ENCODE measurements at places on chromosomes 7 and 10. TPM values are rescaled to one million over a fixed set of nuclear protein-coding genes. Genes with fewer than 3 reads are reported as not detected.

- peaks cover 10% of the 10 kb centered on the region for H3K27me3 ChIP-seq
- peaks cover 11% of the 10 kb centered on the region for H3K4me1 ChIP-seq
- H3K36me3 ChIP-seq = no peaks in the 10 kb centered on the region
These were observed 141.4 kb upstream of the BET1 start for GRCh38 chr7:94145602-94146001.

OR2A1 gene
- total RNA-seq = not detected

DNA sequence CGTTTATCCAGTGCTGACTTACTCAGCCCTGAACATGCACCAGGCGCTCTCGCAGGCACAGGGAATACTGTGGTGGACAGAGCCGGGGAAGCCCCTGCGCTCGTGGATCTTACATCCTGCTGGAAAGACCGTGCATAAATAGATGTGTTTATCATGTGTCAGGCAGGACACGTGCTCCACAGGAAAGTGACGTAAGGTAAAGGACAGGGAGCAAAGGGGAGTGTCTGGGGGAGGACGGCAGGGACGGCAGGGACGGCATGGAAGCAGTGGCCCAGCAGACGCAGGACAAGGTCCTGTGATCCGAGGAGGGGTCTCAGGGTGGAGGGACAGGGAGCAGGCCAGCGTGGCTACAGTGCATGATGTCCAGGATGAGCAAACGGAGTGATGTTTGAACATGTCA lies 410.5 kb downstream of the PAXIP1 start:
- DNase-seq = no peak
- H3K27me3 ChIP-seq = peaks cover 31% of the 10 kb centered on the region
- H3K27ac ChIP-seq = no peak overlapping the region
- no peak overlapping the region for H3K4me3 ChIP-seq
- no peaks in the 10 kb centered on the region for H3K4me1 ChIP-seq
- peaks cover 89% of the 10 kb centered on the region for H3K36me3 ChIP-seq

COL28A1 gene
- 0.81 TPM for total RNA-seq

DNA sequence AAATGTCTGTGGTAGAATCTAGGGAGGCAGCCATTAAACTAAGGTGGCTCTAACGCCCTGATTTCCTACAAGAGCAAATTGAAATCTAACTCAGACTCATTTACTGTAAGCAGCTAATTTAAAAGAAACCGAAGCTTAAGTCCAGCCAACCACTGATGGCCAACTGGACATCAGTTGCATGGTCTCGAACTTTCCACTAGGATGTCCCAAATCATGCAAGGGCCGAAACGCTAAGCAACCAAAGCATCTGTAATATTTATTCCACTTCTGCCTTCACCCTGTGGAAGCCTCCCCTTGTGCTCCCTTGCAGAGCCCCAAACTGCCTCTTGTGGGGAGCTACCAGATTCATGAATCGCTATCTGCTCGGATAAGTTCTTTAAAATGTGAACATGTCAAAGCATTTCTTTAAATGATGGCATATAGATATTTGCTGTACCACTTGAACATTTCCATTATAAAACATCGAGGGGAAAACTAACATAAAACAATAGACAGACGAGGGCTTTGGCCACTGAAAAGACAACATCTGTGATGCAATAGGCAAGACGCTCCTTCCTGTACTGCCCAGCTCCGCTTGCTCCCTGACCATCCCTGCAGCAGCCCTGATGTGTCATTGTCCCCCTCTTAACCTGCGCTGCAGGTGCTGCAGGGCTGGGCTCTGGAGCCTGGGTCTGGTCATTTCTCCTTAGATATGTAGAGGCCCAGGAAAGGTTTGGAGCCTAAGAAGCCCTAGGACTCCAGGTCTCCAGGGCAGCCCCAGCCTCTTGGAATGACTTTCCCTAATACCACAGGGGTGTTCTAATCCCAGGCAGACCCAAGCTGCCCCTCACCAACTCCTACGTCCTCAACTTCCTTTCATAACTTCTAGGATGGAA lies 2.9 kb upstream of the RBP3 start:
- no peak for DNase-seq
- H3K36me3 ChIP-seq = no peaks in the 10 kb centered on the region
- peaks cover 25% of the 10 kb centered on the region for H3K4me1 ChIP-seq
- H3K4me3 ChIP-seq = no peak overlapping the region
- no peaks in the 10 kb centered on the region for H3K27me3 ChIP-seq

GRCh38 chr10:77619964-77620703 lies 17.5 kb downstream of the KCNMA1 start:
- no peak for DNase-seq
- H3K4me3 ChIP-seq = no peak overlapping the region
- H3K4me1 ChIP-seq = no peaks in the 10 kb centered on the region
- no peak overlapping the region for H3K27ac ChIP-seq
- no peaks in the 10 kb centered on the region for H3K36me3 ChIP-seq

UCN3 gene
- total RNA-seq = not detected

GRCh38 chr10:103513380-103514060 lies 20.0 kb downstream of the NEURL1 start:
- H3K4me3 ChIP-seq = no peak overlapping the region
- H3K27ac ChIP-seq = no peak overlapping the region
- no peaks in the 10 kb centered on the region for H3K36me3 ChIP-seq
- DNase-seq = no peak

- H3K36me3 ChIP-seq = no peaks in the 10 kb centered on the region
- H3K27ac ChIP-seq = no peak overlapping the region
- H3K27me3 ChIP-seq = no peaks in the 10 kb centered on the region
- no peak overlapping the region for H3K4me3 ChIP-seq
- H3K4me1 ChIP-seq = peaks cover 10% of the 10 kb centered on the region
- no peak for DNase-seq
These were observed 260.9 kb downstream of the SDK1 start for GRCh38 chr7:3561932-3562331.

GRCh38 chr10:31819391-31819820 lies 109.2 kb downstream of the ARHGAP12 start:
- H3K36me3 ChIP-seq = peaks cover 4% of the 10 kb centered on the region
- no peak overlapping the region for H3K27ac ChIP-seq
- no peak for DNase-seq
- H3K4me1 ChIP-seq = no peaks in the 10 kb centered on the region
- no peak overlapping the region for H3K4me3 ChIP-seq
